ENCODE measurements at places on chromosomes 2 and 18. TPM values are rescaled to one million over a fixed set of nuclear protein-coding genes. Genes with fewer than 3 reads are reported as not detected.
A peak's percentile ranks its signal among the peaks of the same experiment; 100 is the strongest.

Gene TMEM17
- total RNA-seq: 0.19 TPM

GRCh38 chr2:160054984-160055725 lies 7.3 kb downstream of the PLA2R1 start:
- DNase-seq: no peak

DNA sequence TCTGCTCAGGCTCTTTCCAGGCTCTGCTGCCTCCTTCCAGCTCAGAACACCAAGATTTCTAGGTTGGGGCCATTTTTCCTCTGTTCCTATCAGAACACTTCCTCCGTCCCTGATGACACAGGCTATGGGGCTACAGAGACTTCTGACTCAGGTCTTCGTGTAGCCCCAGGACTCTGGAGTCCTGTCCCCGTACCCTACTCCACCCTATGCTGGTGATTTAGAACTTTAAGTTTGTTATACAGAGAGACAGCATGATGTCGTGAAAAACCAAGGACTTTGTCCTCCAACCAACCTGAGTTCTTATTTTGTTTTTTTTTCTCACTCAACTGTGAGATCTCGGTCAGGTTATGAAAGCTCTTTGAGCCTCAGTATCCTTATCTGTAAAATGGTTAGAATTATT lies 78.7 kb downstream of the HS1BP3 start:
- DNase-seq: no peak

- peak; percentile 83 for DNase-seq
Measured at GRCh38 chr2:24972315-24972961, 683 bp upstream of the DNAJC27 start.

Gene ELOA2
- not detected for total RNA-seq

DNA sequence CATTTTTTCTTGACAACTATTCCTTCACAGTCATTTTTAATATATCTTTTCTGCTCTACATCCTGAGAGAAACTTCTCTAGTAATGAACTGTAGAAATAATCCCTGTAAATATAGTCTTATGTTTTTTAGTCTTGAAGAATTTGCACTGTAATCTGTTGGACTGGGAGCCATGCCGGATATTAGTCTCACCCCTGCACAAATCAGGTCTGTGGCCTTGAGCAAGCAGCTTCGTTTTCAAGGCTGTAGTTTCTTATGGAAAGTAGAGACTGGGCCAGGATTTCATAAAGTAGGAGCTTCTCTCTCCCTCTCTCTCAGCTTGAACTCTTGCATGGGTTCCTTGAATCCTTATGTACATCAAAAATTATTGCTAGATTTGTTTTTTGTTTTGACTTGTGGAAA lies 8.7 kb downstream of the FARP2 start:
- DNase-seq: no peak

Gene DSG1
- total RNA-seq: not detected

- DNase-seq: no peak
Measured at GRCh38 chr2:8505311-8505920, 176.4 kb upstream of the ID2 start.

Gene CDH2
- 0.07 TPM for total RNA-seq

- no peak for DNase-seq
Measured at GRCh38 chr2:72149556-72150156, 2.0 kb upstream of the CYP26B1 start.

DNA sequence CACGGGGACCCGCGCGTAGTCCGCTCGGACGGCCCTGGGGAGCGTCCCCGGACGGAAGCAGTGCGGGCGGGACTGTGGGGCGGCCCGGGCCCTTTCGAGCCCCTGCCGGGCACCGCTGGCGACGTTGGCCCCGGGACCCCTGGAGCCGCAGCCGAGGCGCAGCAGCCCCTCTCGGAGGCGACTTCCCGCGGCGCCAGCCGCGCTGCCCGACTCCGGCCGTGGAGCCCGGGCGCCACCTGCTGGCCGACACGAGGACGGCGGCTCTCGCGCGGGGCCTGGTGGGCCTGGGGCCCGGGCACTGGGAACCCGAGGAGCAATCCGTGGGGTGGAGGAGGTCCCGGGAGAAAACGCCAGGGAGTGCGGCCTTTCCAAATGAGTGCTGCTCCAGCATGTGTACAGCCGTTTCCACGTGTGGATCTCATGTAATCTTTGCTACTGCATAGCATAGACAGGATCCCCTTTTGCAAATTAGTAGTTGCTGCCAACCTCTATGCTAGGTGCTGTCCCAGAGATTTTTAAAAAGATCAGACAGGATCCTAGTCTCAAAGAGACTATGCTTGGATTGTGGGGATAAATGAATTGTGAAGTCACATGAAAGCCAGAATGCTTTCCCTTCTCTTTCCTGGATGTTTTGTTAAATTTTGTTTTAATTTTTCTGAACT lies 4.0 kb downstream of the ID2 start:
- DNase-seq: peak; percentile 95

Gene SLC9A4
- 0.07 TPM for total RNA-seq

DNA sequence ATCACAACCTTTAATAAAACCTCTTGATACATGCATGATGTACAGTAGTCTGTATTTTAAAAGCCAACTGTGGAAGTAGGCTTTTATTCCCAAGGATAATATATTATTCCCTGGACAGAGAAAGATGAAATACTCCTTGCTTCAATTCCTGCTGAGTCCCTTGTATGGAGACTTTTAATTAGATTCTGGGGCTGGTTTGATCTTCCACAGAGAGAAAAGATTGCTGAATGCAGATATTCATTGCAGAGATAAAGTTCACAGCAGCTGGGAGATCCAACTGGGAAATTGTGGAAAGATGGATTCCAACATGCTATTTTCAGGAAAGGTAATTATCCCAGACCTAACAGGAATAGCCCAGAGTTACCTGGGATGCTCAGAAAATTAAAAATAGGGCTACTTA lies 607.0 kb upstream of the HS6ST1 start:
- DNase-seq: no peak

Gene NMUR1
- total RNA-seq: not detected

DNA sequence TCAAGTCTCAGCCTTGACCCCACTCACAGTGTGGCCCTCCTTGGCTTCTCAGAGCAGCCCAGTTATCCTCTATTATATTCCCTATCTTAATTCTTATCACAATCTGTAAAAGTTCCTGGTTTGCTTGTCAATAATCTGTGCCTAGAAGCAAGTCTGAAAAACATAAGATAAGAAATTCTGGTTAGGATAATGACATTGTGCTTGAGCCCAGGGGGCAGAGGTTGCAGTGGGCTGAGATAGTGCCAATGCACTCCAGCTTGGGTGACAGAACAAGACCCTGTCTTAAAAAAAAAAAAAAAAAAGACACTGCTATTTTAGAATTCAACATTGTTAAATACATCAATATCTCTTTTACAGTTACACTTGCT lies 63.9 kb downstream of the TMEM131 start:
- no peak for DNase-seq

DNA sequence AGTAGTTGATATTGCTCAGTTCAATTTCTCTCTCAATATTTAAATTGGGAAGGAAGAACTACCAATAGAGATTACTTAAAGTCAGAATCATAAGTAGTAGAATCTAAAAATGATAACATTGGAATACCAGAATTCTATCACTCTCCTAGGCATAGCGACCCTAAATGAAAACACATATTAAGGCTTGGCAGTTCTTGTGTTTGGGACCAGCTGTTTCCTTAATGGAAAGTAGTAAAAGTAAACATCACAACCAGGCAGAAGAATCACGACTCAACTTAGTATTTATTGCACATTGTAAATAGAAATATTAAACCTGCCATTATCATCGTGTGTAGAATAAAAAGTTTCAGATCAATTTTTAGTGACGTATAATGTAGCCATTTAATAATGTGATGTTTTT lies 117.5 kb downstream of the SPHKAP start:
- no peak for DNase-seq
